ENCODE measurements at places on chromosomes 4 and X.
A peak's percentile ranks its signal among the peaks of the same experiment; 100 is the strongest.

GRCh38 chr4:98779088-98779487 lies 120.7 kb upstream of the TSPAN5 start:
- no peak for DNase-seq

DNA sequence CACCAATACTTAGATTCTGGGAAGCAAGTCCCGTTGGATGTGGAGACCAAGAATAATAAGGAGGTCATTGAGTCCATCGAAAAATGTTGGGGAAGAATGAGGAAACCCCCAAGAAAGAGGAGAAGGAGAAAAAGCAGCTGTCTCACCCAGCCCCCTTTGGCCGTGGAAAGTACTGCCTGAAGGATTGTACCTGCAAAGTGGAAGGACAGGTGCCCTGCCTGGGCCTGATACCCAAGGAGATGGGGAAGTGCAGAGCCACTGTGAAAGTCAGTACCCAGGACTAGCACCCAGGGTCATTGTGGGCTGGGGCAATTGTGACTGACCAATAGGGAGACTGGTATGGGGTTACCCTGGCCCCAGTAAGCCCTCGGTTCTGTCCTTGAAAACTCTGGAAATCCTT lies 13.8 kb upstream of the CFAP299 start:
- DNase-seq: no peak

DNA sequence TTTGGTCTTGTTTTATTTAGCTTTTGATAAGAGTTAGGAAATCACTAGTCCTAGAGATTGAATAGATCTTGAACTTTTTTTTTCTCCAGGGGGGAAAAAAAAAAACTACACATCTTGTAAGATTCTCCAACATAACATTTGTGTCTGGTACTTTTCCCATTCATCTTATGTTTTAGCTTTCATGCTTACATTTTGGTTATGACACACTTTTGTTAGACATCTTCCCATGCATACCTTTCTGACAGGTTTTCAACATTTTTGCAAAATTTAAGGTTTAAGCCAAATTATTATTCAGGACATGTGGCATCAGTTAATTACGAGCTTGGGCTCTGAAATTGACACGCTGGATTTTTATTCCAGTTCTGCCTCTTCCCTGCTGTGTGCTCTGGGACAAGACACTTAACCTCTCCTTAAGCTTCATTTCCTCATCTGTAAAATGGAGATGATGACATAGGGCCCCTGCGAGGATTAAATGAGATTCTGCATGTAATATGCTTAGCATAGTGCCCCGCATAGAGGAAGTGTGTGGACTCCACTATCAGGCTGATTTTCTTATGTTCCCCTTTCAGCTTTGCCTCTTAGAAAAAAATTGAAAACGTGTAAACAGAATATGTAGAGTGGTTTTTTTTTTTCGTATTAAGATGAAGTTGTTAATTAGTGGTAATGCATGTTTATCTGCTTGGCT lies 5.3 kb downstream of the KIT start:
- DNase-seq: no peak

DNA sequence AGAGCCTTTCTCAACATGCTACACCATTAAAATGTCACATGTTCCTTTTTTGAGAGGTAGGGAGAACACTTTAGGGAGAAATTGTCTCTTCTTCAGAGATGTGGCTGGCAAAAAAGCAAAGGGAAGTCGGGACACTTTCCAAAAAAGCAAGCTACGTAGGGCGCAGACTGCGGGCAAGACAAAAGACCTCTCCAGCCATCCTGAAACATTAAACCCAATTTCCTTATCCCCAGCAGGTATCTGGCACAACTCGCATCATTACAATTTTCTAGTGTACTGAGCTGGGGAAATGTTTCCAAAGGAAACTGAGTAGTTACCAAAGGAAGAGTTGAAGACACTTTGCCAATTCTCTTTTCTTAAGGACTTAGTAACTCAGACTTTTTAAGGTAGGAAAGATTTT lies 116.0 kb downstream of the PACRGL start:
- DNase-seq: no peak

DNA sequence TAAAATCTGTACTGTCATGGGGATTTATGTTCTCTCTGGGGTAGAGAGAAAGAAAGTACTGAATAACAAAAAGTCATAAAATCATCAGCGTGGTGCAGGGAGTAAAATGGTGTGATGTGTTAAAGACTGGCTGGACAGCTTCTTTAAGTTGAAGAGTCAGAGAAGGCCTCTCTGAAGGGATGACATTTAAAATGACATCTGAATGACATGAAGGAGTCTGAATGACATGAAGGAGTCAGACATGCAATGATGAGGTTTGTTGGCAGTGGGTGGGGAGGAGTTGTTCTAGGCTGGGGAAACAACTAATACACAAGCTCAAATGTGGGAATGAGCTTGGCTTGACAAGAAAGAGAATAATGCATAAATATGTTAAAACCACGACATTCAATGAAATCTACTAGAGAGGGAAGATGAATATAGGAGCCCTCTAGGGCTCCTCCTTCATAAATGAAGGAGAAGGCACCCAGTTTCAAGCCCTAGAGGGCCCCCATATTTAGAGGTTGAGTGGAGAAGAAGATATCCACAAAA lies 63.9 kb upstream of the KIT start:
- DNase-seq: no peak

- DNase-seq: no peak
Measured at GRCh38 chr4:154731756-154732155, 12.0 kb upstream of the LRAT start.

- no peak for DNase-seq
Measured at GRCh38 chr4:176607807-176608206, 184.9 kb downstream of the VEGFC start.

- DNase-seq: no peak
Measured at GRCh38 chr4:74189331-74190043, 31.6 kb downstream of the MTHFD2L start.

GRCh38 chr4:163331629-163332376 lies 593 bp downstream of the NPY1R start:
- peak; percentile 52 for DNase-seq

GRCh38 chr4:16466581-16466980 lies 240.3 kb upstream of the TAPT1 start:
- no peak for DNase-seq

- no peak for DNase-seq
Measured at GRCh38 chrX:10240918-10241317, 84.1 kb downstream of the CLCN4 start.

- no peak for DNase-seq
Measured at GRCh38 chr4:164540987-164541386, 212.9 kb upstream of the SMIM31 start.

DNA sequence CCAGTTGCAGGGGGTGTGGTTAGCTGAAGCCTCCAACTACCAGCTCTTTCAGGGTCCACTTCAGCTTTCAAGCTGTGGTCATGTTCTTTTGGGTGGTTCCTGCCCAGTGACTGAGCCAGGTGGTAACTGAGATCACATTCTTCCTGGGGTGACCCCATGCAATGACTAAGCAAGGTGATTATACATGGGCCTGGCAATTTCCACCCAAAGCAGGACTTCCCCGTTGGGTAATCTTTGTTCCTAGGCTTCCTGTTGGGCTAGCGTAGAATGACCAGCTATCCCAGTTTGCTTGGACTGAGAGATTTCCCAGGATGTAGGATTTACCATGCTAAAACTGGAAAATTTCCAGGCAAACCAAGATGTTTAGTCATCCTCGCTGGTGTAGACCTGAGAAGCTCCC lies 18.4 kb upstream of the MAGEB17 start:
- DNase-seq: no peak

- no peak for DNase-seq
Measured at GRCh38 chrX:150730719-150731118, 37.5 kb downstream of the MTMR1 start.

- no peak for DNase-seq
Measured at GRCh38 chrX:105189093-105189492, 31.4 kb downstream of the TEX13A start.

- DNase-seq: no peak
Measured at GRCh38 chr4:8544741-8545438, 35.3 kb upstream of the GPR78 start.

DNA sequence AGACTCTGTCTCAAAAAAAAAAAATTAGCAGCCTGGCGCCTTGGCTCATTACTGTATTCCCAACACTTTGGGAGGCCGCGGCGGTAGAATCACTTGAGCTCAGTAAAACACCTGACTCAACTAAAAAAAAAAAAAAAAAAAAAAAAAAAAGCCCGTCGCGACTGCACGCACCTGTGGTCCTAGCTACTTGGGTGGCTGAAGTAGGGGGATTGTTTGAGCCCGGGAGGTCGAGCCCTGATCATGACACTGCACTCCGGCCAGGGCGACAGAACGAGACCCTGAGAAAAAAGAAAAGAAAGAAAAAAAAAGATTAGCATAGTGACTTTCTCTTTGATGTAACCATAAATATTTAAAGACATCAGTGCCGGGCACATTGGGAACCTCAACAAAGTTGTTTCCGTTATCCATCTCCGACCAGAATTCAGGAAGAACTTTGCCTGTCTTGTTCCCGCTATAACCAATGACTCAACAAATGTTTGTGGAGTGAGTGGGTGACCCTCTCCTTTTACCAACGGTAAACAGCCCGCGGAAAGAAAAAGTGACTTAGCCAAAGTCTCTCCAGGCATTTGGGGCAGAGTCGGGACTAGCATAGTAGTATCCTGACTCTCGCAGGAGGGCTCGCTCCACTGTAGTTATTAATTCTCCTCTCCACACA lies 553 bp upstream of the MED28 start:
- DNase-seq: peak; percentile 21

- DNase-seq: peak; percentile 39
Measured at GRCh38 chr4:26375551-26375950, 54.7 kb downstream of the RBPJ start.

DNA sequence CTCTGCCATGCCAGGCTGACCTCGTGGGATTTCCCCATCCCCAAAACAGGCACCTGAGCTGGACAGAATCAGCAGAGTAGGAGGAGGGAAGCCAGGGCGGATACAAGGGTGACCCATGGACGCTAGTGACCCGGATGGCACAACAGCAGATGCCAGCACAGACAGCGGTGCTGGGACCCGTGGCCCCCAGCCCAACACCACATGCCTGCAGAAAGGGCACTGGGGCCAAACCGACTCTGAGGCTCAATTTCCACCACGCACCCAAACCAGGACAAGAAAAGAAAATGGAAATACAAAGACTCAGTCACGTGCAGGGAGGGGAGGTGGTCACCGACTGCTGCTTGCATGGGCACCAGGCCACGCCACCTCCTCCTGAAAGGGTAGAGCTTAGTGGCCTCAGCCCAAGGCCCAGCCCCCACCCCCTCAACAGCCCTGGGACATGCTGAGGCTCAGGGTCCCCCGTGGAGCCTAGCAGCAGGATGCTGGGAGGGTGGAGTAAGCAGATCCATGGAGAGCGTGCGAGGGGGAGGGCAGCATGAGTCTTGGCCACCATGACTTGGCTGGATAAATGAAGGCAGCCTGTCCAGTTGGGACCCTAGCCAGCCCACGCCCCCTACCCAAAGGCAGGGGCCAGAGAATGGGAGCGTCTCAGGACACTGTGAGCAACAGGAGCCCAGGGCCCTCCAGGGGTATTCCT lies 47.7 kb downstream of the C4orf50 start:
- no peak for DNase-seq

DNA sequence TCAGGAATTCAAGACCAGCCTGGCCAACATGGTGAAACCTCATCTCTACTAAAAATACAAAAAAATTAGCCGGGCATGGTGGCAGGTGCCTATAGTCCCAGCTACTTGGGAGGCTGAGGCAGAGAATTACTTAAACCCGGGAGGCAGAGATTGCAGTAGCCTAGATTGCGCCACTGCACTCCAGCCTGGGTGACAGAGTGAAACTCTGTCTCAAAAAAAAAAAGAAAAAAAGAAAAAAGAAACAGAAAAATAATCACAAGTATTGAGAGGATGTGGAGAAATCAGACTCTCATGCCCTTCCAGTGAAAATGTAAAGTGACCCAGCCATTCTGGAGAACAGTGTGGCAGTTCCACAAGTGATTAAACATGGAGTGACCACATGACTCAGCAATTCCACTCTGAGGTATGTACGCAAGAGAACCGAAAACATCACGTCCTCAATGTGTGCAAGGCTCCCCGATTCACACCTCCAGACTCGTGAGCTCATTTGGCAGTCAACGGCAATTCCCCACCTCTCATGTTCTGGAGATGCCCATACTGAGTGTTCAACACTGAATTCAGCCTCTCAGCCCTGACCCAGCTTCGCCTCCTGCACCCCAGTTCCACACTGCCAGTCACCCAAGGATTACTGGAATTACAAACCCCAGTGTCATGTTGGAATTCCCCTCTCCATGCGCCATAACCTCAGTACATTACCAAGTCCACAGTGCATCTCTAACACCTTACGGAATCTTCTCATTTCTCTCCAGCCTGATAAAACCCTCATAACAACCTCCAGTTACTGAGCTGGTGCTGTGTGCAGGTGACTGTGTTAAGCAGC lies 21.1 kb downstream of the ACOX3 start:
- DNase-seq: no peak
